Astrocyte of the spinal cord (primary cell): ENCODE measurements at places on chromosomes 16 and 17.

GRCh38 chr17:14205992-14206461 is 30.6 kb downstream of the CDRT15 start:
- DNase-seq = no peak

- no peak for DNase-seq
Observed at GRCh38 chr16:2482708-2483534, 8.0 kb downstream of the TBC1D24 start.

- DNase-seq = peak; percentile 28
Observed at GRCh38 chr16:72203401-72203800, 31.4 kb upstream of the PMFBP1 start.

DNA sequence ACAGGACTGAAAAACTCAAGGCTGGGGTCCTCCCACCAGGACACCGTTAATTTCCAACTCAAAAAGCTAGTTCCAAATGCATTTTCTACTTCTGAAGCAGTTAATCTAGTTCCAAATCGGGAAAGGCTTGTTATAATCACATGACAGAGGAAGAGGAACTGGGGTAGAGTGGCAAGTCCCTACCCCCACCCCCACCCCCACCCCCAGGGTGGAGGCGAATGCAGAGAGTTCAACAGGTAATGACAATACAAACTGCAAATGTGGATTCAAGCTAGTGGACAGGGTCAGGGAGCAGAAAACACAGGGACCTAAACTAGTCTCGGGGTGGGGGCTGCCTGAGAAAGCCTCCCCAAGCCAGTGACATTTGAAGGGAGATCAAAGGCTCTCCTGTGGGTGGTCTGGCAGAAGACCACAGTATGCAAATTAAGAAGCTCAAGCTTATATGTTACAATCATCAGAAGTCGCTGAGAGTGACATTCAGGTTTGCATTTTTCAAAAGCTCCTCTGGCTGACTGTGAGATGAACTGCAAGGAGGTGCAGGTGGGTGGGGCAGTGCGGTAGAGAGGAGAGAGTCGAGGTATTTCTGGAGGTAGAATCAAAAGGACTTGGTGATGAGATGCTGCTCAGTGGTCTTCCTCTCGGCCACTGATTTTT is 56.4 kb upstream of the SLC25A19 start:
- DNase-seq = no peak

- DNase-seq = no peak
Observed at GRCh38 chr17:17937958-17938357, 34.2 kb downstream of the TOM1L2 start.

GRCh38 chr16:17069681-17070080 is 401.1 kb downstream of the XYLT1 start:
- DNase-seq = no peak

DNA sequence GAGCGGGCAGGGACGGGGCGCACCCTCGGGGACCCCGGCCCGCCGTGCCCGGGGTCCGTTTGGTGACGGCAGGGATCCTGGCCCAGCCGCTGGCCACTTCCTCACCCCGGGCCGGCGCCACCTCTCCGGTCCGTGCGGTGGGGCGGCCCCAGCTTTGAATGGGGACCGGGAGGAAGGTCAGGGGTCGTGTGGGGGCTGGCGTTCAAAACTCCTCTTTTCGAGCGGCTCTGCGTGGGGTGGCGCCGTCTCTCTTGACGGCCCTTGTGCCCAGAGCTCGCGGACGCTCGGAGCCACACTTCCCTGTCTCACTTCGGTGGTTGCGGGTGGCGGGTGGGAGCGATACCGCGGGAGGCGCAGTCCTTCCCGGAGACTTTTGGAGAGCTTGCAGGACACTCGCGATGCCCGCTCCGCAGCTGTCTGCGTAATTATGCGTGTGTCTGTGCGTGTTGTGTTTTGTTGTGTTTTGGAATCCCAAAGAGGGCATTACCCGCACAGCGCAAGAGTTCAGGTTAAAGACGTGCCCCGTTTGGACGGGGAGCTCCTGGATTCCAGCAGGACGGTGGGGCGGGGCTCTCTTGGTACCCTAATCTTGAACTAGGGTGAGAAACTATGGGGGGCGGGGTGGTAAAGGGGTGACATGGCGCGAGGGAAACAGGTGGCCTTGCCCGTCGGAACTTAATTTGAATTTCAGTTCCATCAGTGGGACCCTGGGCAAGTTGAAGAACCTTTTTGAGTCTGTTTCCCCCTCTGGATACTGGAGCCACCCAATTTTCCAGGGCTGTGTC is 637 bp downstream of the PLCG2 start:
- no peak for DNase-seq

- DNase-seq = no peak
Observed at GRCh38 chr17:51257150-51258081, 2.4 kb downstream of the MBTD1 start.

DNA sequence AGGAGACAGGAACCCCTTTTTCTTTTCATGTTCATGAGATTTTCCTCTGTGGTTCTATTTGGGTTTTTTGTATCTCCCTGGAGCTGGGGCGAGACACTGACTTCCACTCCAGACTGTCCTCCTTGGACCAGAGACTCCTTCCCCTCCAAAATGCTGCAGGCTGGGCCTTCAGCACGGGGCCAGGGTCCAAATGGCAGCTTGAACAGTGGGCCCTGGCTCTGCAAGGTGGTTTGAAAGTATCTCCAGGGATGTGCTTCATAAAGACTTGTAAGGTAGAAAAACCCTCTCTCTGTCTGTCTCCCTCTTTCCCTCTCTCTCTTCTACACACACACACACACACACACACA is 236.1 kb downstream of the ZNF423 start:
- DNase-seq = no peak
